B cell (primary cell): ENCODE measurements at places on chromosomes 3 and 15.
A peak's percentile ranks its signal among the peaks of the same experiment; 100 is the strongest.

GRCh38 chr3:128275316-128276145, 122.2 kb downstream of the EEFSEC start:
- no peak for DNase-seq

- no peak for DNase-seq
Measured at GRCh38 chr3:5754602-5755001, 567.1 kb downstream of the EDEM1 start.

- DNase-seq: no peak
Measured at GRCh38 chr15:36729418-36729817, 150.0 kb downstream of the CDIN1 start.

DNA sequence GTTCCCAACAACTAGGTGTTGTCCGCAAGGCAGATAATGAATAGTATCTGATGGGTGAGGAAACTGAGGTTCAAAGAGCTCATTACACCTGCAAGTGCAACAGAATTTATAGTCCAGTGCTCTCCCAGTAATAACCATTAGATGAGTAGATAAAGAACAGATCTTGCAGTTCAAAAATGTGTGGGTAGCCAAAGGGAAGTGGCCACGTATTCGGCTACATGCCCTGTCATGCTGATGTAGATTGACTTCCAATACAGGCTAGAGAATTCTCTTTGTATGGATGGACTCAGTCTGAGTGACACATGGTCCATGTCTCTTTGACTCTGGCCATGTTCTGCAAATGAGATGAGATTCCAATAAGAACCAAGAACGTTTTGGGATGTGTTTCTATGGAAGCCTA, 187.9 kb upstream of the LPP start:
- DNase-seq: no peak

DNA sequence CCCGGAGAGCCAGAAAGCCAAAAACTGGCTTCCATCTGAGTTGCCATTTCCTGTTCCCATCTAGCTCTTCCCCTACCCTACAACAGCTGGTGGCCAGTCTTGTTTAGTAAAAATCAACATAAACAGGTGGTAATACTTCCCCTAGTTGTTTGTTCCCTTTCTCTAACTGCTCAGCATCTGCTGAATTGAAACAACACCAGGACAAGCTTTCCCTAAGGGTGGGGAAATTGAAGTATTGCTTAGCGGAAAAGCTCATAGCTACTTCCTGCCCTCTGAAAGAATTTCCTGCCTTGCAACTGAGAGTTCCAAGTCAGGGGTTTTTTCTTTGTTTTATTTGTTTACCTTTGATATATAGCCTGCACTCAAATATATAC, 66.8 kb downstream of the HMG20A start:
- DNase-seq: no peak

DNA sequence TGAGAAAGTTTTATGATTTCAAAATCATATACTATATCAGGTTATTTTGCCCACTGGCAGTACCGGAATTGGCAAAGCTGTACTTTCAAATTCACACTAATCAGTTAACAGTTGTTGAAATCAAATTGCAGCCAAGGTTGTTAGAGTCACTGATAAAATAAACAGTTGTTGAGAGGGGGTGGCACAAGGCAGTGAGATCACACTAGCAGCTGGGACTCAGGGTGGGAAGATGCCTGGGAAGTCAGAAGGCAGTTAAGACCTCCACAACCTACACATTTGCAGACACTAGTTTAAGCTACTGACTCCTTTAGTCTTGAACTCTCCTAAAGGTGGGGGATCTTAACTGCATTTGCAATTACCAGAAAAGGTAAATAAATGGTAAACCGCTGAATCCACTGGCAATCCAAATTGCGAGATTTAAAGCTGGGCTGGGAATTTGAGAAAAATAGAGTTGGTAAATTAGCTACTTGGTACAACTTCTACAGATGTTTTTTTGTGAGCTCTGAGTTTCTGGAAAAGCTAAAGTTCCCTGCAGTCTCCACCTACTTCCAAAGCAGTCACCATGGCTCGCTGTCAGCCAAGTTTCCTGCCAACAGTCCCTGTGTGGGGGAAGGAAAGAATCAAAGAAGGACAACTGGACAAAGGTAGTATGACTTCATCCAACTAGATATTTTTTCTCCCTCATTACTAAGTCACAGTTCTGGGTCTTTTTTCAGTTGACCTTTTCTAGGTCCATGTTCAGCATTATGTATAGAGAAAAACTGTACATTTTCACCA, 105.7 kb downstream of the ZNF385D start:
- no peak for DNase-seq

GRCh38 chr3:122003112-122003511, 18.9 kb downstream of the ILDR1 start:
- DNase-seq: peak; percentile 86

DNA sequence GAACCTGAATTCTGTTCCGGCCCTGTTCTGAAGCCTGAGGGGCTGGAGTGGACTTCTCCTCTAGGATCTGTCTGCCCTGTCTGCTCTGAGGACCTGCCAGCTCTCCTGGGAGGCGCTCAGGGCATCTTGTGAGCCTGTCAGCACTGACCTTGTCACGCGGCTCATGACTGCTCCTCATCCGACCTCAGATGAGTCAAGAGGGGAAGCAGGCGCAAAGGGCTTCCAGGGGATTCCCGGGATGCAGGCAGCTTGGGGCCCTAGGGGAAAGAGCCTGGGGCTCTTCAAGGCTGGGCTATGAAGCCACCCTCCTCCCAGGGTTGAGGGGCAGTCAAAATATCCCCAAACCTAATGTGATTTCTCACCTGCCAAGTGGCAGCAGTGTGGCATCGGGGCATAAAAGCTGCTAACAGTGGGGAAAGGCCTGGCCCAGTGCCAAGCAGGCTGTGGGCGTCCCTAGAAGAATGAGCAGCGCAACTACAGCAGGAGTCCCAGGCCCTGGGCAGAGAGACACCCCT, 27.6 kb upstream of the ANKDD1A start:
- peak; percentile 67 for DNase-seq

GRCh38 chr3:169848741-169849140, 21.0 kb downstream of the LRRC31 start:
- no peak for DNase-seq

DNA sequence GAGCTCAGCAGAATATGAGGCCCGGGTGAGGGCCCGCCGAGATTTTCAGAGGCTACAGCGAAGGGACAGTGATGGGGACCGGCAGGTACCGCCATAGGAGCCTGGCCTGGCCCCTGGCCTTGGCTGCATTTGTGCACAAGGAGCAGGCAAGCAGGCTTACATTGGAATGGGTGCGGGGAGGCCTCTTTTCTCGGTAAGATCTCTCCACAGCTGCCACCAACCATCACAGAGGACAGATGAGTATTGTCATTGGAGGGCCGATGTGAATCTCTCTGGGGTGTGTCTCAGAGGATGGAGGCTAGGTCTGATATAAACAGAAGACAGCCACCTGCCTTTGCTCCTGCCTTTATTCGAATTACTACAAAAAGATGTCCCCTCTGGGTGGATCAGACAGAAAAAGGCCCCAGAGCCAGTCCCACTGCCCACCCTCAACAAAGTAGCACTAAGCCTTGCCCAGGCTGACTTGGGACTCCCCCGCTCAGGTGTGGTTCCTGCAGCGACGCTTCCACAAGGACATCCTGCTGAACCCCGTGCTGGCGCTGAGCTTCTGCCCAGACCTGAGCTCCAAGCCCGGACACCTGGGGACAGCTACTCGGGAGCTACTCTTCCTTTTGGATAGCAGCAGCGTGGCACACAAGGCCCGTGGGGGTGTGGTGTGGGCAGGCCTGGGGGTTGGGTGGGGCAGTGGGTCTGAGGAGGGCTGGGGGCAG, 5.4 kb downstream of the VWA5B2 start:
- no peak for DNase-seq

DNA sequence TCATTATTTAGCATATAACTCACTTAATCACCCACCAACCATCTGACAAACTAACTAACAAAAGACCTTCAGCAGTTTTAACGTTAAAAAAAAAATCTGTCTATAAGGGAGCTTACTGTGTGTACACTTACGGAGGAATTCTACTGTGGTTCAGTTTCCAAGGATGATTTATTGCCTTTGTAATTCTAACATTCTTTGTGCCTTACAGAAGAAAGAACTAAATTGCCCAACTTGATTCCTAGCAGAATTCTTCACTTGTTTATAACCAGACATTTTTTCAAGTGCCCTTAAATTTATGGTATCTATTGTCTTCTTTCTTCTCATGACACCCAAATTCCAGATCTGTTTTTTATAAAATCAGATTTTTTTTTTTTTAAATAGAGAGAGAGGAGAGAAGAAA, 119.7 kb upstream of the IGSF10 start:
- DNase-seq: no peak

DNA sequence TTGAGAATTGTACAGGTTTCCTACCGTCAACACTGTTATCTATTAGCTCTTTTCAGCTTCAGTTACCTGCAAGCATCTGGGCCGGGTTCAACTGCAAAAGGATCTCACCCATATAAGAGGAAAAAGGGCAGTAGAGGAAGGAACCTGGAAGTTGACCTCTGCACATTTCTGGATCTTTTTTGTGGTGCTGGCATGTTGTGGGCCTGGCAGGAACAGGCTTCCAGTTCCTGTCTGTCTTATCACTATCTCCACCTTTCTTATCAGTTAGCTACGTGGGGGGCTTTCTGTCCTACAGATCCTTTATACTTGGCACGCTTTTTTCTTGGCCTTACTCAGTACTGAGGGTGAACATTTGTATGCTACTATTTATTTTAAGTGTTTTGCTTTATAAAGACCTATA, 42.2 kb upstream of the TJP1 start:
- DNase-seq: no peak

DNA sequence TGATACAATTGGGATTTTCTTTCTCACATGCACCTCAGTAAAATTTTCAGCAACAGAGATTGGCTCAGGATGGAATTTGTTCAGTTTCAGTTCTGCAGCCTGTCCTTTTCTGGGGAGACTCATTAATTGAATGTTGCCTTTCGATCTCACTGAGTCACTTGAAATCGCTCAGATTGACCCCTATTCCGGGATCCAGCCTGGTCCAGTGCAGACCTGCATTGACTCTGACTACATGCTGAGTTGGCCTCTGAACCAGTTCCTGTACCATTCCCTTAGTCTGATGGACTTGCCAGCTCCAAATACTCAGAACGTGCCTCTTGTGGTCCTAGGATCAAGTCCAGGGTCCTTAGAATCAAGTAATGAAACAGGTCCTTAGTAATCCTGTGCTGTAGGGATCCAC, 9.4 kb downstream of the IGF1R start:
- DNase-seq: no peak

- no peak for DNase-seq
Measured at GRCh38 chr15:97944724-97945123, 15.8 kb upstream of the ARRDC4 start.

GRCh38 chr3:18190646-18191045, 234.5 kb downstream of the SATB1 start:
- no peak for DNase-seq

- no peak for DNase-seq
Measured at GRCh38 chr3:71662568-71662967, 62.6 kb downstream of the EIF4E3 start.

DNA sequence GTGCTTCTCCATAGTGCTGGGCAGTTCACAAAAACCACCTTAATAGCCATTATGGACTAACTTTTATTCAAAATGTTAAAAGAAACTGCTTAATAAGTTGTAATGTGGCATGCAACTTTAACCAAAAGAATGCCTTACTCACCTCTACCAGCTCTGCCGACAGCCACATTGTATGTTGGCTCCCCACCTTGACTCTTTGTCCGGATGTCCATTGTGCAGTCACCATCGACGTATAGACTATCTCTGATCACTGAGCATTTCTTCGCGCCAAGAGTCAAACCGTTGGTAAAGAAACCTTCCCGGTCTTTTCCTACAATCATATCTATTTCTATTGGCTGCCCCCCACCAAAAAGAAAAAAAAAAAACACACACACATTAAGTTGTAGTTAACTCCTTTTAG, 2.5 kb downstream of the PFN2 start:
- DNase-seq: no peak

DNA sequence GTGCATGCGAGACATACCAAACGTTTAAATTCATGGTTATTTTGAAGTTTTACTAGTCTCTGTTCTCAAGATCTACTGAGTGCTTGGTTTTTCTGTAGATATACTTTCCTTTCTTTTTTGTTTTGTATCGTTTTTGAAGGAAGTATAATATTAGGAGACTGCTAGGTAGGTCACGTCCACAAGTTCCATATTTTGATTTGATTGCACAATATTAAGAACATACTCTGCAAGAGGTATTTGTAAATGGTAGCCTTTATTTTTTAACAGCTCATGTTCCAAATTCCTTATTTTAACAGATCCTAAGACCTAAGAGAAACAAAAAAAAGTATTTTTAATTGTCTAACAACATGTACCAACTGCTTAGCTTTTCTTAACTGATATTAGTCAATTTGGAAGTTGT, 156.7 kb downstream of the SERPINI1 start:
- no peak for DNase-seq

DNA sequence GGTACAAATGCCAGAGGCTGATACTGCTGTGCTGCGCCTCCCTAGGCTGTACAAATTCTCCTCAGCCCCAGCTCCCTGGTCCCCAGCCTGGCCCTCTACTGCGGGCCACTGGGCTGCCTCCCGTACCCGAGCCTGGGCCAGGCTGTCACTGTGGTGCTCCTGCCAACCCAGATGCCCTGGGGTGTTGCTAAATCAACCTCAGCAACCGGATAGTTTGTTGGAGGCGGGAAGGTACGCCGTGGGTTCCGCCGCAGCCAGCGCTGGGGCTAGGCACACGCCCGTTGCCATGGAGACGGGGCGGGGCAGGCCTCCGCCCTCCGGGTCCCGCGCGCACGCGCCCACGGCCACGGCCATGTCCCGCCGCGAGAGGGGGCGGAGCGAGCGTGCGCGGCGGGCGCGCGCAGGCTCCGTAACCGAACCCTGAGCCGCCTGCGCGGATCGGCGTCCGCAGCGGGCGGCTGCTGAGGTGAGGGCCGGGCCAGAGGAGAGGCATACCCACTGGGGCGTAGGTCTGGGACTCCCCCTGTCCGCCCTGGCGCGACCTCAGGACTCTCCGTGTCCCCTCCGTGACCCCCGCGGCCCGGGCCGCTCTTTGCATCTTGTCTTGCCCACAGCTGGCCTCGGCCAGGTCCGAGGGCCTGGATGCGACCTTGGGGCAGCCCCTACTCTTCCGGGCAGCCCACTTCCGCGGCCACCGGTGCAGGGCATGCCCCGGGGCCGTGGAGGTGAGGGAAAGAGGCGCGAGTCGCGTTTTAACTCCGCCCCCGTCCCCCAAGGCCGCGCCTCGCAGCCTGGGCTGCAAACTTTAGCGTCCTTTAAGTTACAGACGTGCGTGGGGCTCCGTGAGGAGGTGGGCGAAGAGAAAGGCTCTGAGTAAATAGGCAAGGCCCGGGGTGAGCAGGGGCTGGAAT, at the start of gene TEX264:
TSS of gene TEX264 (plus strand) at position 430 of the 911 bp plus-strand sequence. CDS start 3,053 bp downstream, outside the sequence.
- peak; percentile 97 for DNase-seq

GRCh38 chr3:23329471-23330105, 126.5 kb downstream of the UBE2E2 start:
- no peak for DNase-seq

DNA sequence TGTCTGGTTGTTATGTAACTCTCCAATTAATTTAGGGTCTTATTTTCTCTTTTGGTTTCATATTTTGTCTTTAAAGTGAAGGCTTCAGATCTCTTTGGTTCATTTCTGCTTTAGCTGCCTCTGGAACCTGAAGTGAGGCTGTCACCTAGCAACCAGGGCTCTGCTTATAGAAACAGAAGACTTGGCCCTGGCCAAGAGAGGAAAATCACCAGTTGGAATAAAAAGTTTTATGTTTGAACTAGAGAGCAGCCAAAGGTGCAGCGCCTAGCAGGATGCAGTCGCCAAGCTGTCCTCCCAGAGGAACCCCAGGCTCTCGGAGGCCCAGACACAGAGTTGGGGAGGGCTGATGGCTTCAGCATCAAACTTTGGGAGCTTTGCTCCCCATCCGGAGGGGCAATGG, 41.1 kb downstream of the LYZL4 start:
- DNase-seq: peak; percentile 57
